ENCODE measurements at places on chromosomes 3 and 15.

DNA sequence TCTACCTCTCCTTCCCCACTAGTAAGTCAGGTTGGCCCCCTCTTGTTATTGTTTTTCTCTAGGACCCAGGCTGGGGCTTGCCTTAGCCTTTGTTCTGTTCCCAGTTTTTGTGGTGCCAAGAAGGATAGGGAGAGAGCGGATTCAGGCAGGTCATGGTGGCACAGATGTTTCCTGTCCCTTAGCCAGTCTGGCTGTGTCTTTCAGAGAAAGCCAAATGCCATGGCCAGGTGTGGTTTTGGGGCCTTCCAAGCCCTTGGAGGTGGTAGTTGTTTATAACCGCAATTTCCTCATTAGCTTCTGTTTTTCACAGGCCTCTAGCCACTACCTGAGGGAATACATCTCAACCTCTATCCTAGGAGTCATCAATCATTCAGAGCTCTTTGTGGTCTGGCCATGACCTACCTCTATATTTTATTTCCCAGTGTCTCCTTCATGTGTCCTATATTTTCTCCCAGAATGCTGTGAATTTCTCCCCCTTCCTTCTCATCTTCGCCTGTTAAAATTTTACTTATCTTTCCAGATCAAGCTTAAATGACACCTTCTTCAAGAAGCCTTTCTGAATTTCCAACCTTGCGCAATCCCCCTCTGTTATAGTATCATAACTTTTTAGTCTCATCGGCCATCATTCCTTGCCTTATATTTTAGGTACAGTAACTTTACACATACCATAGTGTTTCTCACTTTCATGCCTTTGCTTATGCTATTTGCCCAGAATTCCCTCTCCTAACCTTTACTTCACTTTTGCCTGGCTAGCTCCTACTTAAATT, 38.2 kb downstream of the TIMP4 start:
- DNase-seq, result no peak

- no peak for DNase-seq
Measured at GRCh38 chr3:34382859-34383258, 584.4 kb downstream of the PDCD6IP start.

DNA sequence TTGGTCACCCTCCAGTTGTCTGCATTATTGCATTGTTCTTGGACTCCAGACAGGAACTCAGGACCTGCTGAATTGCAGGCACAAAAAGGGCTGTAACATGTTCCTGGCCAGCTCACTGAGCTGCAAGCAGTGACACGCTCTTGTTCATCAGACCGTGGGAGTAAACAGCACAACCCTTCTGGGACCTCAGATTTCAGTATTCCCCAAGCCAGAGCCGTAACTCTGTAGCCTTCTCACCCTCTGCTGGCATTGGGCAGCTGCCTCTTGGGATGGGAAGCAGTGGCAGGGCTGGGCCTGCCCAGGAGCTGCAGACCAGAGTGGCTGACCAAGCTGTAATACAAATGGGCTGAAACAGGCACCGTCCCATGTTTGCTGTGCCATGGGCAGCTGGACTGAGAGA, 607.1 kb upstream of the BCHE start:
- DNase-seq, result peak; percentile 86

- no peak for DNase-seq
Measured at GRCh38 chr3:55731741-55732140, 244.6 kb upstream of the WNT5A start.

DNA sequence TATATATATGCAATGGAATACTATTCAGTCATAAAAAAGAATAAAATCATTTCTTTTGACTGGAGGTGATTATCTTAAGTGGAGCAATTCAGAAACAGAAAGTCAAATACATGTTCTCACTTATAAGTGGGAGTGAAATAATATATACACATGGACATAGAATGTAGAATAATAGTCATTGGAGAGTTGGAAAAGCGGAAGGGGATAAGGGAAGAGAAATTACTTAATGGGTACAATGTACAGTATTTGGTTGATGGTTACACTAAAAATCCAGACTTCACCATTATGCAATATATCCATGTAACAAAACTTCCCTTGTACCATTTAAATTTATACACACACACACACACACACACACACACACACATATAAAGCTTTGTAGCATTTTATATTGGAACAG, 84.3 kb downstream of the RAP2B start:
- DNase-seq, result no peak

DNA sequence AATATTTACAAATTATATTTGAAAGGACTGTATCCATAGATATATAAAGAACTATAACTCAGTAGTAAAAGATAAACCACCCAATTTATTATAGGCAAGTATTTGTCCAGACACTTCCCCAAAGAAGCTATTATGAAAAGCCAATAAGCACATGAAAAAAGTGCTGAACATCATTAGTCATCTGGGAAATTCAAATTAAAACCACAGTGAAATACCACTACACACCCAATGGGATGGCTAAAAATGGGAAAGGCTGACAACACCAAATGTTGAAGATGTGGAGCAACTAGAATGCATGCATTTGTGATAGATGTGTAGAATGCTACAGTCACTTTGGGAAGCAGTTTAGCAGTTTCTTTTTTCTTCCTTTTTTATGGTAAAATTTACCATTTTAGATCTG, 147.0 kb downstream of the PDE8A start:
- DNase-seq, result no peak

- no peak for DNase-seq
Measured at GRCh38 chr3:162769564-162769963, 1273.0 kb downstream of the OTOL1 start.

- no peak for DNase-seq
Measured at GRCh38 chr15:62447742-62448141, 282.7 kb upstream of the C2CD4B start.

GRCh38 chr3:15628967-15629366, 27.4 kb downstream of the BTD start:
- DNase-seq, result no peak

DNA sequence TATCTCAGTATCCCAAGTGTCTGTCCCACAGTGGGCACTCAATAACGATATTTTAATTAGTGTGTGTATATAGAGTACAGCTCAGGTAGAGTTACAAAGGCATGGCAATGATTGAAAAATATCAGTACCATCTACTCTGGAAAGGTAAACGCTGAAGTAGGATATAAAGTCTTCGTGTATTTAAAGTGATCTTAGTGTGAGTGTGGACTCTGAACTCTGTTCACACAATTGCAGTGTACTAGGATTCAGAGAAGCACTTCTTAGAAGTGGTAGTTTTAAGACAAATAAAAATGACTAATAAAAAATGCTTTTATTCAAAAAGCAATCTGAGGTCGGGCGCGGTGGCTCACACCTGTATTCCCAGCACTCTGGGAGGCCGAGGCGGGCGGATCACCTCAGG, 62.9 kb upstream of the RAP2B start:
- DNase-seq, result no peak

- DNase-seq, result no peak
Measured at GRCh38 chr3:186653080-186653707, 12.6 kb upstream of the HRG start.

DNA sequence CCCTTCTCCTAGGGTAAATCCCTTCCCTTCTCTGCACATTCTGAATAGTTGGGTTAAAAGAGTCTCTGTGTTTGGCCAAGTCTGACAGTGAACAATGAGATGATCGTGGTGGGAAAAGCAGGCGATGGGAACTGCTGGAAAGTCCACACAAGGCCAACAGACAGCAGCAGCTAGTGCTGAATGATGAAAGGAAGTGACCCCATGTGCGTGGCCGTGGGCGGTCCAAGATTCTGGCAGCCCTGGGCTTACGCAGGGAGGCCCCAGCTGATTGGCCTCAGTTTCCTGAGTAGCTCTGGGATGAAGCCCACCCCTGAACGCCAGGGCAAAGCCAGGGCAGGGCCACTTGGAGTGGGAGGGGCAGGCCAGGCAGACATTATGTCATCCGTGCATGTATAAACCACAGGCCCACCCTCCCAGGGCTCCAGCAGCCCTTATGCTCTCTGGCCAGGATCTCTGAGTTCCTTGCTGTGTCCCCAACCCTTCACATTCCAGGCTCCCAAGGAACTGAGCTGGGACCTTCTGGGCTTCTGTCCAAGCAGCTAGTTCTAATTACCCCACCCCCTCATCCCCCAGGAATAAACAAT, 57.8 kb downstream of the CDC25A start:
- no peak for DNase-seq

DNA sequence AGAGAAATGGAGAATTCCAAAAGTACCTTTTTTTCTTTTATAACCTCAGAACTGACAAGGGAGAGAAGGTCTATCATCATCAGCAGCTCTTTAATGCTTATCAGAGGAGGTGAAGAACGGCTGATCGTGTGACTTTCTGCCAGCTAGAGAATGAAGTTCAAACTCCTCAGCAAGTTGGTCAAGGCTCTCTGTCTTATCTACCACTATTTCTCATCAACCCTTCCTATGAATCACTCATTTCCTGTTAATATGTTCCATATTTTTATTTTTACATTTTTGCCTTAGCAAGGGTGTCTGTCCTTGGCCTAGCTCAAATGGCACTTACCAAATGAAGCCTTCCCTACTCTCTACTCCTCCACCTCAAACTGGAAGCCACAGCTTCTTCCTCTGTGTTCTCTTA, 73.1 kb upstream of the TSPAN3 start:
- DNase-seq, result no peak

- DNase-seq, result no peak
Measured at GRCh38 chr3:58329150-58329921, 3.4 kb upstream of the PXK start.

- DNase-seq, result peak; percentile 46
Measured at GRCh38 chr3:30193625-30194044, 412.8 kb upstream of the TGFBR2 start.

DNA sequence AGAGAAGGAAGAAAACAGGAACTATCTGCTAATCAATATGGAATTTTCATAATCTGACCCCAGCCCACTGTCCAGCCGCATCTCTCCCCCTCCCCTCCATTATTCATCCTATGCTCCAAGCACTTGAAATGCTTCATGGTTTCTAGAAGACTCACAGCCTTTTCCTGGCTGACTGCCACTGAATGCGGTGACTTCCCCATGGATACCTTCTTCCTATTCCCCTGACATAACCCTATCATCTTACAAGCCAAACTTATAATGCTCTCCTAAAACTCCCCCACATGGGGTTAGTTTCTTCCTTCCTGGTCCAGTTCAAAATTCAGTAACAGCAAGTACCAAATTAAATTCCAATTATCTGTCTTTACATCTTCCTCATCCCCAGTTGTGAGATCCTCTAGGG, 31.2 kb upstream of the PTX3 start:
- DNase-seq, result no peak

- peak; percentile 52 for DNase-seq
Measured at GRCh38 chr3:99842826-99843589, 25.3 kb downstream of the CMSS1 start.

GRCh38 chr3:168951884-168952283, 711.6 kb downstream of the MECOM start:
- no peak for DNase-seq

- DNase-seq, result no peak
Measured at GRCh38 chr3:8156138-8156537, 345.5 kb upstream of the LMCD1 start.

GRCh38 chr3:46702246-46703012, 1.2 kb downstream of the TMIE start:
- no peak for DNase-seq

- no peak for DNase-seq
Measured at GRCh38 chr15:60408463-60408981, 10.7 kb upstream of the ANXA2 start.

DNA sequence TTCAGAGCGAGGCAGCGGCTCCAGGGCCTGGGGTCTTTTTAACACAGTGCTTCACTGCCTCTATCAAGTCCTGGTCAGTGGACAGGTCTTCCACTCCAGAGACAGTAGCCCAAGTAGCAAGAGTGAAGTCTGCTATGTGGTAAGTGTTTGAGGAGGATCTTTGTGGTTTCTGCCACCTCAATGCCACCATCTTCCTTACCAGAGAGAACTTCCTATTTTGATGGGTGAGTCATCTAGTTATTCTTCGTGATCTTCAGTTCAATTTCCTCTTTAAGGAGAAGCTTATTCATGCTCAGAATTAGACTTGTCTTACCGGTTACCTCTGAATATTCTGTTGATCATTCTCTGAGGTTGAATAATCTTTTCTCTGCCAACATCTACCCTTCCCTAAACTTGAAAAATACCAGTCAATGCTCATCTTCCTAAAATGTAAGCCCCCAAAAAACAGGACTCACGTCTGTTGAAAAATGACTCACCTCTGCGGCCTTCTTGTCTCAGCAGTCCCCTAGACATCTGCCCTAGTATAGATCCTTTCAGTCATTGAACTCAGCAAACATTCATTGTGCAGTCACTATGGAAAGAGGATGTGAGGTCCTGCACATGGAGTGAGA, 32.2 kb upstream of the BCL6 start:
- DNase-seq, result no peak

DNA sequence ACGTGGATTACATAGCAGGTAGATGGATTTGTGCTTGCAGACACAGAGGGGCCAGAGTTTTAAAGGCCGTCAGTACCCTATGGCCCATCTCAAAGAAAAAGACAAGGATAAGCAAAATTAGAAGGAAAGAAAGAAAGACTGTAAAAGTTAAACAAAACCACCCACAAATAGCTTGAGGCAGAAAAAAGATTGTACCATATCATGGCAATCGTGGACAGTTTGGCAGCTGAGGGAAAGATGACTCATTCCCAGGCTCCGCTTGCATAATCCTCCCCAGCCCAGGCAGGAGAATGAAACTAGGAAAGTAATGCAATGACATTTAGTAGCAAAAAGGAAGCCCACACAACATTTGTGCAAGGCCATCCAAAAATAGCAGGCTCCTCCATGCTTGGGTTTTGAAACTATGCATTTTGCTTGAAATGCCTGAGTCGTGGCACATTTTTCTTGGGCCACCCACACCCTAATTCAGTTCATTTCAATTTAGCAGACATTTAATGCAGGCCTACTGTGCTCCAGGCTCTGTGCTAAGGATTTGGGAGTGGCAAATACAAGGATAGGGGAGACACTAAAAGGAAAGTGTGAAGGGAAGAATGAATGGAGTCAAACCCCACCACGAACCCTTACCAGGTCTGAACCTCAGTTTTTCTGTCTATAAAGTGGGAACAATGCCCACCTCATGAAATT, 40.9 kb upstream of the SMAD3 start:
- DNase-seq, result peak; percentile 19

DNA sequence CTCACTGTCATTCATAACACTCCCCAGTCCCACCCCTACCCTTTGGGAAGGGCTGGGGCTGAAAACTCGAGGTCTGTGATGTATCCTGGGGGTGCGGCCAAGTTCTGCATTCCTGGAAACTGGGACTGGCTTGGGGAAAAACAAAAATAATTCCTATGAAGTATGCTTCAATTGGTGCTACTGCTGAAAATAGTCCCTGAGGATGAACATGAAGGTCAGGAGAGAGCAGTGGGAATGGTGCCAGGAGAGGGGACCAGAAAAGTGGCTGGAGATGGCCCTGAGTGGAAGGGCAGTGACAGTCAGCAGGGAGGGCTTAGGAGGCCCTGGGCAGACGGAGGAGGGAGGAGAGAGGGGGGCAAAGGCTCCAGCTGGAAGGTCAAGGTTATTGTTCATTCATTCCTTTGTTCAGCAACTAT, 4.8 kb upstream of the ISLR start:
- DNase-seq, result no peak

- DNase-seq, result no peak
Measured at GRCh38 chr3:171736556-171736955, 73.7 kb downstream of the PLD1 start.

Data from NCI-H446 (cell line).